ENCODE measurements at places on chromosomes 12 and 14.
A peak's percentile ranks its signal among the peaks of the same experiment; 100 is the strongest.

- DNase-seq = no peak
Observed at GRCh38 chr14:77640756-77641533, 24.5 kb upstream of the SPTLC2 start.

- no peak for DNase-seq
Observed at GRCh38 chr12:49375406-49375805, 8.1 kb downstream of the SPATS2 start.

GRCh38 chr12:87667378-87667777 is 361.8 kb downstream of the C12orf50 start:
- peak; percentile 24 for DNase-seq

DNA sequence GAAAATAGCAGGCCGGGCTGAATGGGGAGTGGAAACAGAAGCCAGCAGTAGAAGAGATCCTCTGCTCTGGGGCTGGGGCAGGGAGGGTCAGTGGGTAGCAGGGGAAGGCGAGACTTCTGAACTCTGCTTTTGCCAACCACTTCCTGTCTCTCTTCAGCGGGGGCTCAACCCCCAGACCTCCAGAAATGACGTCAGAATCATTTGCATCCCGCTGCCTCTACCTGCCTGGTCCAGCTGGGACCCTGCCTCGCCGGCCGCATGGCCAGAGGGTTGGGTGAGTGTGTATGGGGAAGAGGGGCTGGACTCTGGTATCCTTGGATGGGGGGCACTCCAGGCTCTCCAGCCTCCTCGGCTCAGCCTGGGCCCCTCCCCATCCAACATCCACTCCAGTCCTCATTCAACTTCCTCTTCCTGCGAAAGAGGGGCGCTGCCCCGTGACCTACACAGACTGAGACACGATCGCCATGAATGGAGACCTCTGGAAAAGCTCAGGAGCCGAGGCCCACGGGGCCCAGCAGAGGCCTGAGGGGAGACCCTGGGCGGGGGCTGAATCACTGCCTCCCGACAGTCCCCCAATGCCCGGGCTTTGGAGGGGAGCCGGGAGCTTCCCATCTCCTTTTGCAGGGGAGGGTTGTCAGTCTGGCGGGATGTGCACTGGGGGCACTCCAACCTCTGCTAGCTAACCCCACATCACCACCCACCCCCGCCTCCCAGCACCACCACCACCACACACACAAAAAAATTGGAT is 458 bp upstream of the HOXC4 start:
- DNase-seq = peak; percentile 6

GRCh38 chr12:29216797-29217575 is 67.9 kb downstream of the FAR2 start:
- no peak for DNase-seq

GRCh38 chr14:99509871-99510555 is 28.8 kb downstream of the CCNK start:
- DNase-seq = no peak

- DNase-seq = no peak
Observed at GRCh38 chr12:111503116-111503515, 96.0 kb downstream of the ATXN2 start.

GRCh38 chr12:11838403-11838802 is 188.9 kb downstream of the ETV6 start:
- no peak for DNase-seq

- DNase-seq = no peak
Observed at GRCh38 chr12:58774731-58775130, 145.6 kb downstream of the LRIG3 start.

DNA sequence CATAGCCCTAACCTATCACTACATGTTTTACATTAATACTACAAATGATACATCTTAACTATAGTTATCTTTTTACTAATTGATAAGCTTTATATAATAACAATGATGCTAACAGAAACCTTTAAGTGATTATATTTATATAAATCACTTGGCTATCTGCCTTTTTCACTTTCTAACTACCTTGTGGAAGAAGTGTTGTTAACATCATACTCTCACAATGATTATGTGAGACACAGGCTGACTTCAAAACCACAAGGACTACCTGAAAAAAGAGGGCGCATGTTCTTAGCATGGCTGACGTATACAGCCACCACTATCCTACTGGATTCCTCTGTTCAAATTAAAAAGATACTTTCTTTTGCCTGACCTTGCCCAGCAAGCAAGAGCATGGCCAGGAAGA is 135.3 kb upstream of the SOX5 start:
- no peak for DNase-seq

GRCh38 chr12:6784296-6784695 is 5.0 kb upstream of the CD4 start:
- no peak for DNase-seq

GRCh38 chr14:95663226-95663797 is 22.9 kb upstream of the TCL1B start:
- DNase-seq = no peak

- DNase-seq = no peak
Observed at GRCh38 chr14:105066240-105067071, 1.2 kb upstream of the GPR132 start.

DNA sequence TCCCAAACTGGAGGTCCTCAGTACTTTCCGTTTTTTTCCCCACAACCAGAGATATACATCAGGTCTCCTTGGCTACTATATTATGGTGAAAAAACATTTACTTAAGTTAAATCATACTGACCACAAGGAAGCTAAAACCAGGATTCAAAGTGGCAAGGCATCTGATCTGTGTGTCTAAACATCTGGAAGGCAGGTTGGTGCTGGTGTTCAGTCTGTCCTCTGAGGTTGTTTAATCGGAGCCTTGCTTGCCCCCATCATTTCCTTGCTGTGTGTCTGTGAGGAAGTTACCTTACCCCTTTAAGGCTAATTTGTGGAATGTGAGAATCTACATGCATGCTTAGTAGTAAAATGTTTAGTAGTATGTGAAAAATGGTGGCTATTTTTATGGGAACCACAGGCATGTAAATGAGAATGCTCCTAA is 75.6 kb downstream of the GALNT4 start:
- peak; percentile 41 for DNase-seq

DNA sequence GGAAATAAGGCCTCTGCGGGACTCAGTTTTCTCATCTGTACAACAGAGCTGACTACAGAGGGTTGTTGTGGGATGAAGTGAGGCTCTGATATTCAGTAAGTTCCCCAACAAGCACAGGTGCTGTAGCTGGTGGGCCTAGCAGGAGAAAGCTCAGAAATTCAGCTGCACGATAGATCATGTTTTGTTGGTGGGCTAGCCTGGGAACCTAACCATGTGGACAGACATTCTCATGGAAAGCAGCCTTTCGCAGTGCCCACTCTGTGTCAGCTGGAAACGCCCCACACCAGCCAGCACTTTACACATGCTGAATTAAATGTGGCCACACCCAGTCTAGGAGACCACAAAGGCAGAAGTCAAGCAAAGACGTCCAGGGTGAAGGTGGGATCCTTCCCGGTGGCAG is 16.1 kb downstream of the PITPNM2 start:
- DNase-seq = no peak

DNA sequence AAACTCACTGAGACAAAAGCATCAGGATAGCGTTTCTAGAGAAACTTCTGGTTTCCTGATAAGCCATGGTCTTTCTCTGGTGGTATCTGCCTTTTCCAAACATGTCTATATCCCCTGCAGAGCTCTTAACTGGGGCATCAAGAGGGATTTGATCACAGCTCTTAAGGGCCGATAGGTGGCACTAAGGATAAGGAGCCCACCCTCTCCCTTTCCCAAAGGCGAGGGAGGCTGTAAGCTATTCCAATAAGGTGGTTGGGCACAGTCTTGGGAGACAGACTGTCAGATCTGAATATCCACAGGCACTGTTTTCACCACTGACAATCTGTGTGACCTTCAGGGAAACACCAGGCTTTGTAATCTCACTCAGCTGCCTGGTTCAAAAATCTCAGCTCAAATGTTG is 206.0 kb downstream of the ADGRD1 start:
- no peak for DNase-seq

DNA sequence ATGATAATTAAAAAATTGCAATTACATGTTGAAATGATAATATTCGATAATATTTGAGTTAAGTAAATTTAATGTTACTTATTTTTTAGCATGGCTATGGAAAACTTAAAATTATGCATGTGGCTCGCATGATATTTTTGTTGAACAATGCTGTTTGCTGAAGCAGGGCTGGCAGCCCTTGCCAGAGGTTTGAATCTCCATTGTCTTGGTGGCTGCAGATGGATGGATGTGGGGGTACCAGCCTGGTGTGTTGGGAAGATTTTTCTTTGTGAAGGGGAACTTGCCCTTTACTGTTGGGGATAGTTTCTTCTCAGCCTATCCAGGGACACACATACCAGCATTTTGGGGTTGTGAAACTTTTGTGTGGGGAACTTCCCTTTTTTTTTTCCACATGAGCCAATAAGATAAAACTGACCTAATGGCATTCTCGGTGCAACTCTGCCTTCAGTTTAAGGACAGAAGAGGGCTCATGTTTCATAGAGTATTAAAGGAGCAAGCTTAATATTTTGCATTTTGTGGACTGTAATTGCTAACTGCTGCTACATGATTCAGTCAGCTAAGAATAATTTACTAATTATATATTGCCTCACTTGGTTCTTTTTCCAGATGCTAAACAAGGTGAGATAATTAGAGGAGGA is 8.8 kb downstream of the RASSF3 start:
- DNase-seq = no peak

GRCh38 chr14:71883094-71883493 is 49.1 kb upstream of the RGS6 start:
- no peak for DNase-seq

DNA sequence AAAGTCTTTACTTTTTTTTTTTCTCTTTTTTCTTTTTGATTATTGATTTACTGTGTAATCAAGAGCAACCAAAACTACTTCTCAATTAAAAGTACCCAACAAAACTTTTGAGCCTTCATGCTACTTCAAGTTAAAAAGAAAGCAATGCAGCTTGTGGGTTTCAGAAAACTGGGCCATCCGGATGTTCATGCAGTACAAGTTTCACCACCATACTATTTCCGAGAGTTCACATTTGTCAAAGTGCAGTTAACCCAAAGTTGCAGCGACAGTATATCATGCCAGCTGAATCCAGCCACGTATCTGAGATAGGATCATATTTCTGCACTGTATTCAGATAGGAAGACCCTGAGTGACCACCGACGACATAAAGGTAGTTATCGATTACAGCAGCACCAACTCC is 33.0 kb downstream of the KLHL28 start:
- no peak for DNase-seq

- DNase-seq = no peak
Observed at GRCh38 chr14:24639270-24639669, 5.3 kb upstream of the GZMB start.

- no peak for DNase-seq
Observed at GRCh38 chr12:55780685-55781084, 36.8 kb downstream of the SARNP start.

- DNase-seq = peak; percentile 33
Observed at GRCh38 chr14:92122351-92122677, 545 bp downstream of the CPSF2 start.

DNA sequence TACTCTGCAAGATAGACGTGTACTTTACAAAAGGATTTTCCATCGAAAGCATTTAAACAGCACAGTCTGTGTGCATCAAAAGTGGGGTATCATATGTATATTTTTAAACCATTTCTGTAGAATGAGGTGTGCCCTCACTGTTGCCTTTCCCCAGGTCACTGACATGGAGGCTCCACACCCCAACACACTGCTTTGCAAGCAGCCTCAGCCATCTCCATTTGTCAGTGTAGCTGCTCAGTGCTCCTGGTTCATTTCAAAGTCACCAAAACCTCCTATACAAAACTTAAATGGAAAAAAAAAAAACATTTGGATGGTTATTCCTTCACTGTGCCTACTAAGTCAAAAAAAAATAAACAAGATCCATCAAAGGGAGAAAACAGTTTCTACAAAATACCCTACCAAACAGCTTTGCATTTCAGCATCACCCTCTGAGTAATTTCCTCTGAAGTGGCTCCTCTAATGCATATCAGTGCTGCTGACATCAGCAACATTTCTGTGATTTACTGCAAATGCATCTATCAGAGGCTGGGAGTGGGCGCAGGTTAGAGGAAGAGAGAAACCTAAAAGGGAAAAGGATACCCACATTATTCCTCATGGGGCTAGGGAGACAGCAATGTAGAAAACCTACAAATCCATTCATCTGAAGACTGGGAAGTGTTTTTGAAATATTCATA is 46.0 kb downstream of the KCNK10 start:
- DNase-seq = no peak

GRCh38 chr12:18492372-18493025 is 231.2 kb downstream of the PIK3C2G start:
- DNase-seq = no peak

DNA sequence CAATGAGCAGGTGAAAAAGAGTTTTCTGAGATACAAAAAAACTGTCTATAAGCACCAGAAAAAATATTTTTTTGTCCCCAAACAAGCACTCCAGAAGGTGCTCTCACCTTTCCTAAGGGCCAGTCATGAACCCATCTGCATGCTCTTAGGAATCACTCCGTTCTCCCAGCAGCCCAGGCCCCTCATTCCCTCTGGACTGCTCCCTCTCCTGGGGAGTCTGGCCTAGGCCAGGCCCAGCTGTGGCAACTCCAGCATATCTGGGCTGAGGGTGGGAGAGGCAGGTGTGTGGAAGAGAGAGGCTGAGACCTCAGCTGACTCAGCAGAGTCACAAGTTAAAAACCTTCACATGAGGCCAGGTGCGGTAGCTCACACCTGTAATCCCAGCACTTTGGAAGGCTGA is 54.6 kb downstream of the TRAFD1 start:
- DNase-seq = no peak

DNA sequence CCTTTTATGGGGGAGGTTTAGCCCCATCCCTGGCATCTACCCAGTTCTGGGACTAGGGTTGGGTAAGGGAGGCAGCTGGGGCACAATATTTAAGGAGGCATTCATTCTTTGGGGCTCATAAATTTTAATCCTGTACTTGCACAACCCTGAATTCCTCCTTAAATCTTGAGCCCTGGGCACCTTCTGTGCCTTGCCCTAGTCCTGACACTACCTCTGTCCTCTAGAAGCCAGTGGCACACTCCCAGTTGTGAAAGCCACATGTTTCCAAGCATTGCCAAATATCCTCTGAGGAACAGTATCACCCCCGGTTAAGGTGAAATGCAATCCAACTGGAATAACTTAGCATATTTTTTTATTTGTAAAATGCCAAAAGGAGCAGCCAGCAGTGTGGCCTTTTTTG is 36.6 kb downstream of the SLC16A7 start:
- DNase-seq = no peak

DNA sequence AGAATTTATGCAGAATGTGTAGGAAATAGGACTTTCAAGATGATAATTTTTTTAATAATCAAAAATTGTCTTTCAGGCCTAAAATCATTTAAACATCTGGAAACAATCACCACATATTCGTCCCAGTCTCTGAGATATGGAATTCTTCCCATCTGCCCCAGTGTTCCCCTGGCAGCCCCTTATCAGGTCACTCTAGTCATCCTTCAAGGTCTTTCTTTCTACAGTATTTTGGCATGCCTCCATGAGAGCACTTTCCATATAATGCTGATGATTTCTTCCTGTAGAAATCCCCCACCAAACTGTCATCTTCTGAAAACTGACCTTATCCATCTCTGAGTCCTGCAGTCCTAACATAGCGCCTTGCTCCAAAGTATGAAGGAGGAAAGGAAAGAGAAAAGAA is 422.1 kb downstream of the RPS29 start:
- DNase-seq = no peak

- DNase-seq = no peak
Observed at GRCh38 chr14:71243697-71244096, 336.4 kb downstream of the PCNX1 start.
